Mesenchymal stem cell (in vitro differentiated cells and primary cell): ENCODE measurements at places on chromosomes 16 and 17.

DNA sequence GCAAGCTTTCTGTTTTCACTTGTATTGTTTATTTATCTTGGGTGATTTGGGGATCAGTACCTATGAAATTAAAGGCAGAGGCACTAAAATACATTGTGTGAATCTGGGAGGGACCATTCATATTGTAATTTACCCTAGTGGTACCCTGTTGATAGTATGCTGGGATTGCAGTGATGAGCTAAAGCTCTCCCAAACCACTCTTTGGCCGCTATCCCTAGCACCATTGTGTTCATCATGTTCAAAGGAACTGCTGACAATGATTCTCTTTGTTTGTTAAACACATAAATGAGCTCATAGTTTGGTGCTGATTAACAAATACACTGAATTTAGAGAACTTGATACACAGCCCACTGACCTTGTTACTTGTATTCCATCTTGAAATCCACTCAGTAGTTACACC lies 1469.8 kb downstream of the CDH11 start:
- DNase-seq, result no peak

- no peak for DNase-seq
These were observed 142.6 kb downstream of the WSCD1 start for GRCh38 chr17:6212766-6213165.

DNA sequence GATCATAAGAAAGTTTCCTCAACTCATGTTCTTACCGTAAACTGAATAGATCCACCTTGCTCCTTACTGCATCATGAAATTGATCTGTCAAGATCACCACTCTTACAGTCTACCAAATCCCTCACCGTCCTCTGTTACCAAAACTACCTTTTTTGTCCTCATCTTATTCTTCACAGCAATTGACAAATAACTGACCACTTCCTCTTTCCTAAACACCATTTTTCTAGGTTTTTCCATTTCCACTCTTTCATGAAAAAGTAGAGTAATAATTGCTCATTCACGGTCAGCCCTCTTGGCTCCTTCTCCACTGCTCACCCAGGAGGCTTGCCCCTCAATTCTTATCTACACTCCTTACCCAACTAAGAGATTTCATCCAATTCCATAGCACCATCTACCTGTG lies 44.9 kb downstream of the ABCA5 start:
- DNase-seq, result no peak

- no peak for DNase-seq
These were observed 7.0 kb downstream of the ALG1 start for GRCh38 chr16:5078626-5079025.

- peak; percentile 62 for DNase-seq
These were observed 5.3 kb downstream of the ARHGAP17 start for GRCh38 chr16:25009822-25010221.

- peak; percentile 17 for DNase-seq
These were observed 80.8 kb downstream of the CLEC16A start for GRCh38 chr16:11025120-11025531.

- no peak for DNase-seq
These were observed 18.4 kb downstream of the GPR179 start for GRCh38 chr17:38325221-38325851.
